Memory B cell (primary cell): ENCODE measurements at places on chromosomes 1 and 21.

DNA sequence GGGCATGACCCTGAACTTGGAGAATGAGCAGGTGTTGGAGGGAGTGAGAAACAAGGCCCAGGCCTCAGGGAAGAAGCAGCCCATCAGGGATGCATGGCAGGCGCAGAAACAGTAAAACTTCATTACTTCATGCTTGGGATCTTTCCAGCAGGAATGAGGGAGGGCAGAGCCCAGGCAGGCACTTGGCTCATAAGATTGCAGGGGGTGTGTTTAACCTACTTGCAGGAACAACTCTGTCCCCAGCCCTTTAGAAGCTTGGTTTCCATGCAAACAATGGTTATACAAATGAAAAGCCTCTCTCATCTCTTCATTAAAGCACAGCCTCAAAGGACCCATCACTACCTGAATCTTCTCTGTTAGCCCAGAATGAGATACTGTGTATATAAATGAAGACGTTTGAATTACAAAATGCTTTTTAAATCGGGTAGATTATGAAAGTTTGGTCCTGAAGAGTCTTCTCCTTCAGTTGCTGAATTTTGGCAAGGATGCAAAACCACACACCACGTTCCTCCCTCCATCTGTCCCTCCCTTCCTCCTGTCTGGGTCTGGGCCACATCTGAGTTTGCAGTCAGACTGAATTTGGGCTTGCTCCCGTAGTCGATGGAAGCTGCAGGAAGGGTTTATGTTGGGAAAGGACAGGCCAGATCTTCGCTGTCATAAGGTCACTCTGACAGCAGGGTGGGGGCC is 154.4 kb upstream of the KLHDC7A start:
- no peak for DNase-seq

DNA sequence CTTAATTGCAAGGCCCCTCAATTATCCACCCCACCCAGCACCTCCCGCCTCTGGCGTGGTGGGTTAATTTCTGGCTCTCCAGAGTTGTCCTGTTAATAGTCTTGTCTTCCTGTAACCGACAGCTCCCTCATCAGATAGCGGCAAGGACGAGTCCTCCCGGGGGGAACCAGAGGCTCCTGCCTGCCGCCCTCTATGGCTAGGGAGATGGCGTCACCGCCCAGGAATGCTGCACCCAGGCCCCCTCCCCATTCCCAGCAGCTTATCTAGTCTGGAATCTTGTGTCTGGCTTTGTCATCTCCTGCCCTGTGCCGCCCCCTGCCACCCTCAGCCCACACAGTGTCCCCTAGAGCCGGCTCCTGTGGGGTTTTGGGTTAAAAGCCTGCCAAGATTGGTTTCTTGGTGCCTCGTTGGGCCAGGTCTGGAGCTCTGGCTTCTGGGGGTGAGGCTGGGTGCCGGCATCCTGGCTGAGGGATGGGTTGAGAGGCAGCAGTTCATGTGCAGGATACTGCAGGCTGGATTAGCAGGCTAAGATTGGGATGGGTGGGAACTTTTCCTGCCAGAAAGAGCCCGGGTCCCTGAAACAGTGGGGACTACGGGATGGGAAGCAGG is 48.8 kb downstream of the EDN2 start:
- no peak for DNase-seq

DNA sequence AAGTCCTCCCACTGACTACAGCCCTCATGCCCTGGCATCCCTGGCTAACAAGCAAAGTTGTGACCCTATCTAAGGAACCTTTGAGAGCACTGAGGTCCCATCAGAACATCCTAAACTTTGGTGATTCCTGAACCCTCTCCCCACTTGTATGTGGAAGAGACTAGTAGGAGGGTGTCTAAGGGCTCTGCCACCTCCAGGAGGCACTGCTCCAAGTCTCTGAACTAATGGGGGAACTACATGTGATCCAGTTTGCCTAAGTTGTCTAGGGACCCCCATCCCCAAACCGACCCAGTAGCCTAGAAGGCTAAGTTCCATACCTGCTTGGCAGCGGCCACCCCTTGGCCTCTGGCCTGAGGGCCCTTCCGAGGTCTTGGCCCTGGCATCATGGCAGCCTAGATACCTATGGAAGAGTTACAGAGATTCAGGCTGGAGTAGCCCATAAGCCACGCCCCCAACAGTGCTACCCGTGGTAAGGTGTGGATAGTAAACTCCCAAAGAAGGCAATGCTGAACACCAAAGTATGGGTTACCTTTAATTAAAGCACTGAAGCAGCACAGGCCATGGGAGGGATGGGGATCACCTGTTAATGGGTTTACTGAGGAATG is 1.7 kb downstream of the CC2D1B start:
- no peak for DNase-seq

GRCh38 chr1:168739908-168740307 is 10.9 kb upstream of the DPT start:
- DNase-seq = no peak

- no peak for DNase-seq
Observed at GRCh38 chr1:61079898-61080336, 2.4 kb upstream of the NFIA start.

- DNase-seq = no peak
Observed at GRCh38 chr1:33716976-33717688, 146.7 kb upstream of the HMGB4 start.

GRCh38 chr21:43325968-43326715 is 100.8 kb downstream of the SIK1 start:
- no peak for DNase-seq

DNA sequence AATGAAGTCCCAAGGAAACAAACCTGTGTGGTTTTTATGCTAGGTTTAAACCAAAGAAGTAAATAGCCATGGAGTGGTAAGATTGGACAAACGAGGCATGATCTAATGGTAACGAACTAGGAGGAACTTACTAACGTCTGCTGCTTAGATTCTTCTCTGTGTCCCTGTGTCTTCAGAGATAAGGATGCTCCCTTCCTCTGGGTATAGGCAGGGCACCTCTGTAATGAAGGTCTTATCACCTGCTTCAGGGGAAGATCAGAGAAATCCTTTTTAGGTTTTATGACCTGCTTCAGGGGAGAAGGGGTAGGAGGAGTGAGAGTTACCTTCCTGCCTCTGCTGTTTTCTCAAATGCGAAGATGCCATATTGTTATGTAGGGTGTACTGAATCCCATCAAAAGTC is 214.9 kb upstream of the L1TD1 start:
- no peak for DNase-seq

- DNase-seq = no peak
Observed at GRCh38 chr1:55052221-55053142, 13.1 kb downstream of the PCSK9 start.

GRCh38 chr1:208757846-208758245 is 513.7 kb upstream of the PLXNA2 start:
- no peak for DNase-seq

DNA sequence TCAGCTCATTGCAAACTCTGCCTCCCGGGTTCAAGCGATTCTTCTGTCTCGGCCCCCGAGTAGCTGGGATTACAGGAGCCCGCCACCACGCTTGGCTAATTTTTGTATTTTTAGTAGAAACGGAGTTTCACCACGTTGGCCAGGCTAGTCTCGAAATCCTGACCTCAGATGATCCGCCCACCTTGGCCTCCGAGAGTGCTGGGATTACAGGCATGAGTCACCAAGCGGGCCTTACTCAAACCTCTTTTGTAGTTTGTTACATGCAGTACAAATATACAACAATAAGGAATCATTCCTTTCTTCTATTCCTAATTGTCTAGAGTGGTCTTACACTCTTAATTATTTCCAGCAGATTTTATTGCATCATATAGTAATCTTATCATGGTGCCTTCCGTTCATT is 16.6 kb downstream of the SPATA17 start:
- DNase-seq = no peak

DNA sequence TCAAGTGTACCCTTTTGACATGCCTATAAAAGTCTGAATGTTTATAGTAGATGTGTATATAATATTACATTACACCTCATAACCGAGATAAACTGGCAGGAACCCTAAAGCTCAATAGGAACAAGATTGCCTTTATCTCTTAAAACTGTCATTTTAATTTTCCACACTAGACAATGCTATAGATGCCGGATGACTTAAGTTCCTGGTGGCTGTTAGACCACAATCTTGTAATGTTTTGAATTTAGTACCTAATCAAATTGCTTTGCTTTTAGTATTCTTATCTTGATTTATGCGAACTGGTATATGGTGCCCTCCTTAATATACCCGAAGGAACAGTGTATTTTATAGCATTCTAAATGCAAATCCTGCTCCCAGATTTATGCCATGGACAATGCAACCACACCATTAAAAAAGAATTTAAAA is 1397.0 kb upstream of the ADGRL4 start:
- no peak for DNase-seq

DNA sequence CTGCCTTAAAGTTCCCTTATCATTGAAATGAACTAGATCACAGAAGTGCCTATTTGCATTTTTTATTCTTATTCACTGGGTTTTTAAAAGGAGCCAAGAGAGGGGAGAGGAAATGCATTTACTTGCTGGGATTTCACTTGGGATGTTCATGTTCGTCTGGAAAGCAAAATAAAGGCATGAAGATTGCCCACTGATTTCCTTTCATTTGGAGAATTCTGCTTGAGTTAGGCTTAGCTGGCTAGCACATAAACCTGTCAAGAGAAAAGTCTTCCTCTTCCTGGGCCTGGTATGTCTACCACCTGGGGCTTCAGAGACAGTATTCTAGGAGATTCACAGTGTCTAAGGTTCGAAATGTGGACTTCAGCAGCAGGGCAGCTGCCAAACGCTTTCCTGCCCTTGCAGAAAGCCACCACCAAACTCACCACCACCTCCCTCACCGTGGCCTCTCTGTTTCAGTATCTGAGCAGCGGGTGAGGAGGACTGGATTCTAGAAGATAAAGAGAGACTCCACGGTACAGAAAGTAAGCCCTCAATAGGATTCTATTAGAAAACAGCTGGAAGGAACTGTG is 44.5 kb downstream of the HIVEP3 start:
- no peak for DNase-seq

- no peak for DNase-seq
Observed at GRCh38 chr1:101371259-101371658, 134.4 kb downstream of the S1PR1 start.

- no peak for DNase-seq
Observed at GRCh38 chr1:193451001-193451400, 264.6 kb upstream of the B3GALT2 start.

GRCh38 chr1:174797398-174797797 is 202.3 kb upstream of the CACYBP start:
- DNase-seq = no peak

DNA sequence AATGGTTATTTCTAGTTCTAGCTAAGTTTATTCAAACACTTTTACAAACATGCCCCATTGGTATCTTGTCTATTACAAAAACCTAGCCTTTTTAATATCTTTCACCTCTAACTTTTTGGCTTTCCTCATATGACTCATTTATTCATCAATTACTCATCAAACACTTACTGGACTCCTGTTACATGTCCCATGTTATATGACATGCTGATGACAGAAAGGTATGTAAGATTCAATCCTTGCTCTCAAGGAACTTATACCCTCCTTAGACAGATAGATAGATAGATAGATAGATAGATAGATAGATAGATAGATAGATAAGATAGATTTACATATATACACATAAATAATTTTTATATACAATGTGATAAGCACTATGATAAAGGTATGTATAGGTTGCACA is 33.9 kb upstream of the INSL5 start:
- no peak for DNase-seq

DNA sequence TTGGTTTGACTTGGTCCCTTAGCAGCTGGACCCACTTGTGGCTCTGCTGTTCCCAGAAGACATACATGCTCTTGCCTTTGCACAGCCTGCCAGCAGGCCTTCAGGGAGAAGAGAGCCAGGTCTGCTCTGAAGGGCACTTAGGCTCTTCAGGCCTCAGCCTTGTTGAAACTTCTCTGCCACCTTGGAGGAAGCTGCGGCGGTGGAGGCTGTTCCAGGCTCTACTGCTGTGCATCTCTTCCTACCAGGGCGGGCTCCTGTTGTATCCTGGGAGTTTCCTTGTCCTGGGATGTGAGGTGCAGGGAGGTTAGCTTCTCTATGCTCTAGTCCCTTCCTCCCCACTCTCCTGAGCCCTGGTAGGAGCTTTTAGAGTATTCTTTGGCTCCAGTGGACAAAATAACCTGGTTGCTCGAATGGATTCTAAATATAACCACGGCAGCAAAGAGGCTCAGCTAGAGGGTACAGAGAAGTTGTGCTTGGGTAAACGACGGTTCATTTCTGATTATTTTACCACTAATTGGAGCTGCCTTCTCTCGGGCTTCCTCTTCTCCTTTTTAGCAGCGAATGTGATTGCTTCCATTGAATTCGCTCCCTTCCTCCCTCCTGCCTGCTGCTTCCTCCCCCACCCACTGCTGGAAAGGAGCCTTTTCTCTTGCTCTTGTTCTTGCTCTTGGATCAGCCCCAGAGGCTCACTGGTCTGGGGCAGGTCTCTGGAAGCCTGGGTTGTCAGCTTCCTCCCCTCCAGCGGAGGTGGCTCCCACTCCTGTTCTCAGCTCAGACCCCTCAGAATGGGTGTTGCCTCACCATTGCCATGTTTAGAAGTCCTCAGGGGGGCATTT is 126.6 kb upstream of the CACNA1E start:
- no peak for DNase-seq

DNA sequence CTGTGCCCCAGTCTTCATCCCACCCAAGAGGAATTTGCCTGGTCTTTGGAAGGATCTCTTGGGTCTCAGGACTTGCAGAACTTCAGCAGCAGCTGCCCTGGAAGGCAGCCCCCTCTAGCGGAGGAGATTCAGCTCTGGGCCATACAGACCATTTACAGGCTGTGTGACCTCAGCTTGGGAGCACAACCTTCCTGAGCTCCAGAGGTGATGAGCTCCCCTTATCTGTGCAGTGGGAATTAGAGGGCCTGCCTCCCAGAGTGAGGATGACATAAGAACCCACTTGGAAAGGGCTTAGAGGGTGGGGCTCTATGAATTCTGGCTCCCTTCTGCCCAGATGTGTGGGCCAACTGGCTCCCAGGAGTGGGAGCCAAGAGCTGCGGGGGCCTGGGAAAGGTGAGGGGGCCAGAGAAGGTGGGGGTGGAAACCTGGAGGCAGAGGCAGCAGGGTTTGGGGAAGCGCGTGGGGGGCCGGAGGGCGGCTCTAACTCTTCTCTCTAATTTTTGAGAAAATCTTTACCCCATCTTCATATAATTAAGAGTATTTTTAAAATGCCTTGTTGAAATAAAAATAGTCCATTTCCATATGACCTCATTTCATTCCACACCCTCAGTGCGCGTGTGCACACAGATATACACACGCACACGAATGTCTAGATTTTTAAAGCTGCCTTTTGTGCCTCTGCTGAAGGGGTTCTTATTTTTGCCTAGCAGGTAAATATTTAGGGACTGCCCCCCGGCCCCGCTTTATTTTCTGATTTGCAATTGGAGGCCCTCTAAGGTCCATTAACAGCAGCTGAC is 21.5 kb downstream of the EPHB2 start:
- DNase-seq = no peak

DNA sequence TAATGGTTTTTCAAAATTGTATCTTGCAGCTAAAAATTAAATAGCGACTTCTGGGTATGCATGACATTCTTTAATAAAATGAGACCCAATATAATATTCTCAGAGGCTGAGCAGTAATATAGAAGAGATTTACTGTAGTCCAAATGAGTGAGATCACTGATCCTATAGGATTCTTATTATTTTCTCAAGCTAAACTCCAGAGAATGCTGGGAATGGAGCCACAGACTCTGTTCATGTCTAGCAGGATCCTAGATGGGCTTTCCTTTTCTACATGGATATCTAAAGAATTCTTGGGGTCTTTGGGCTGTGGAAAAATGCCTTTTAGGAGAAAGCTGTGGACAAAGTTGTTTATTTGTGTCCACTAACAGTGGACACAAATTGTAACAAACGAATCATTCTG is 150.7 kb upstream of the ZNF644 start:
- no peak for DNase-seq
